Right renal cortex interstitium (tissue), 3 donors: ENCODE measurements at places on chromosomes 13 and 19. TPM values are rescaled to one million over a fixed set of nuclear protein-coding genes. Genes with fewer than 3 reads are reported as not detected.

The CCNA1 gene
- polyA plus RNA-seq, result 0.61 TPM

The UNC13A gene
- polyA plus RNA-seq, result 0.16 TPM

The C3 gene
- polyA plus RNA-seq, result 23.4 TPM

The KIR2DL1 gene
- polyA plus RNA-seq, result 0.10 TPM

The TEKTIP1 gene
- polyA plus RNA-seq, result 3.5 TPM

The MUC16 gene
- 0.06 TPM for polyA plus RNA-seq

The POU2F2 gene
- 0.72 TPM for polyA plus RNA-seq

The ZNF571 gene
- polyA plus RNA-seq, result 9.3 TPM

The LAIR1 gene
- polyA plus RNA-seq, result 3.7 TPM

- no peak for DNase-seq
Observed at GRCh38 chr13:94859278-94859691, 146.9 kb upstream of the SOX21 start.

DNA sequence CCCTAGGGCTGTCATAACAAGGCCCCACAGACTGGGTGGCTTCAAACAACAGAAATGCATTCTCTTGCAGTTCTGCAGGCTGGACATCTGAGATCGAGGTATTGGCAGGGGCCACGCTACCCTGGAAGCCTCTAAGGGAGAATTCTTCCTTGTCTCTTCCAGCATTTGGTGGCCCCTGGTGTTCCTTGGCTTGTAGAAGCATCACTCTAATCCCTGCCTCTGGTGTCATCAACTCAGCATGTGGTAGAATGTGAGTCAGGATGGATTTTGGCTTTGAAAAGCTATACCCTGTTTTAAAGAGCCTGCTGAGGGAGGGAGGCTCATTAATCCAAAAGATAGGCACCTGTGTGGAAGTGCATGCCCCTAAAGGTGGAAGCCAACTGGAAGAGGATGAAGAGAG lies 7.9 kb upstream of the GGACT start:
- no peak for DNase-seq

GRCh38 chr13:77001963-77002587 lies 10.2 kb downstream of the CLN5 start:
- no peak for DNase-seq

DNA sequence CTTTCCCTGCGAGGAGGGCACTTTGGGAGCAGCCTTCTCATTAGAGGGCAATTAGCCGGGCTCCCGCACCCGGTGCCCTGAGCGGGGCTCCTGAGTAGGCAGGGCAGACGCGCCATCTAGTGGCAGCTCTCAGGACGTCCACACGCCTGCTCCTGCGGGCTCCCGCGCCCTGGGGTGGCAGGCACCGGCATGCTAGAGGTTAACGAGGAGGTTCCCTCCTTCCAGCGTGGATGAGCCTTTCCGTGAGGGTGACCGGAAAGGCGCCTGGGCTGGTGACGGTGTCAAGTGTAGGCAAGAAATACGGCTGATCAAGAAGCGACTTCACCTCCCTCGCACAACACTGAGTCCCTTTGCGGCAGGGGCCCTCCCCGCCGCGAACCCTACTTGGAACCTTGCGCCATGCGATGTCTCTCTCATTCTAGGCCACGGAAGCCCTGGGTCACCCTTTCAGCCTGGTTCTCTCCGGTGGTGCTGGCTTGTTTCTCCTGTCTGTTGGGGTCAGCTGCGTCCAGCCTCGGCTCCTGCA lies 67.7 kb downstream of the ALOX5AP start:
- no peak for DNase-seq

- no peak for DNase-seq
Observed at GRCh38 chr13:112434032-112434431, 57.9 kb downstream of the SPACA7 start.

DNA sequence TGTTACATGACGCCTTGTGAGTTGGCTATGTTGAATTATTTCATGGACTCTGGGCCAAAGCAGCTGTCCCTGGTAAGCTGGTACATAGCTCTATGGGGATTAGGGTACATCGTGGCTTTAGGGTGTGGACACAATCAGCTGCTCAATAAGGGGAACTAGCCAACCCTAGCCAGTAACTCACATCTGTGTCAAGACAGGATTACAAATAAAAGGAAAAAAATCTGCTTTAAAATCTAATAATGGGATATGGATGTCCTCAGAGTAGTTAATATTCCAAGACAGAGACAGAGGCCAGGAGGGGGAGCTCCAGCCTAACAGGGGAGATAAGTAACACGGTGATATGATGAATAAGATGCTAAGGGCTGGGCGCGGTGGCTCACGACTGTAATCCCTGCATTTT lies 21.1 kb upstream of the ZNF766 start:
- DNase-seq, result no peak

GRCh38 chr19:43695985-43696704 lies 19.7 kb upstream of the IRGC start:
- DNase-seq, result no peak

DNA sequence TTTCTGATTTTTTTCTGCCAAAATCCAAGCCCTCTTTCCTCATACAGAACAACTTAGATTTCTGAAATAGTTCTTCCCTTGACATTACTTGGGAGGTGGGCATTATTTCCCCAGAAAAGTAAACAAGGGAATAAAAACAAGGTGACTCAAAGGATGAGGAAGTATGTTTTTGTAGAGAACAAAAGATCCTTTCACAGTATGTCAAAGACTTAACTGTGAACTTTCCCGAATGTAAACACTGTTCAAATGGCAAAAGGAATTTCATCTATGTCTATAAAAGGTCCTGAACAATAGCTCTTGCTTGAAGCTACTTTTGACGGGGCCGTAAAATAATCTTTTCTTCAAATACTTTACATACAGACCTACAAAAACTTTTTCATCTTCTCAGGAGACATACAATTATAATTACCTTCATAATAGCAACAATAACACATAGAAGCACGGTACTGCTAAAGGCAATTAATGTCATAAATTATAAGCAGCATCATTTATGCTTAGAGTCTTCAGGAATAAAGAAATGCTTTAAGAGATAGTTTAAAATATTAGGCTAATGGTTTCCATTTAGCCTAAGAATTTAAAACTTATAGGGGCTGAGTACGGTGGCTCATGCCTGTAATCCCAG lies 191.1 kb downstream of the RGCC start:
- DNase-seq, result no peak

DNA sequence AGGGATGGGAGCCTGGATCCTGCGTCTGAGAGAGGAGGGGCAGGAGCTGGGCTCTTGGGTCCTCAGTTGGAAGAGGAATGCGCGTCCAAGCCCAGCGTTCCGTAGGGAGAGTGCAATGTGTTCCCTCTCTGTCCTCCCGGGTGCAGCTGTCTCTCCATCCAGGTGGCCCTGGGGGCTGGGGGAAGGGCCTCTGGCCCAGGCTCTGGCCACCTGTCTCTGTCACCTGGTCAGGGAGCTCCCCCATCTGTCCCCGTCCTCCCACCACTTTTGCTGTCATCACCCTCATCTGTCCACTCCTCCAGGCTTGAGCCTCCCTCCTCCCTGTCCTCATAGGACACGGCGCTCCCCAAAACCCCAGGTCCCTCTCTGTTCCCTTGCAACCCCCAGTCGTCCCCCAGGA lies 3.7 kb upstream of the SBK2 start:
- DNase-seq, result no peak

DNA sequence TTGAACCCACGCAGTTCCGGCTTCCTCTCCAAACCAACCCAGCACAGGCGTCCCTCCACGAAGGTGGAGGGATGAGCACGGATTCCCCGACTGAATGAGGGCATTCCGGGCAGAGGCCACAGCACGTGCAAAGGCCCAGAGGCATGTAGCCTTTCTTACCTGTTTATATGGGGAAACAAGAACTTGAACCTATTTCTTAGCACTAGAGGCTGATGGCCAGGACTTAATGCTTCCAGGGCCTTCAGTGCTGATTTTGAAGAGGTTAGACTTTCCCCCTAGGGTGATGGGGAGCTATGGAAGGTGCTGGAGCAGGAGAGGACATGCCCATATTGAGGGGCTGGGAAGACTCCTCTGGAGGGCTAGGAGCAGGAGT lies 2.0 kb downstream of the MAST3 start:
- DNase-seq, result no peak

GRCh38 chr13:25608181-25608580 lies 236.4 kb downstream of the ATP8A2 start:
- DNase-seq, result peak; percentile 24

- no peak for DNase-seq
Observed at GRCh38 chr19:52941941-52942385, 18.7 kb upstream of the ZNF888 start.

- DNase-seq, result no peak
Observed at GRCh38 chr13:42873081-42873480, 91.7 kb downstream of the FAM216B start.

GRCh38 chr13:109785141-109785891 lies 1.1 kb downstream of the IRS2 start:
- DNase-seq, result no peak

- DNase-seq, result no peak
Observed at GRCh38 chr13:111668451-111668850, 348.0 kb downstream of the TEX29 start.

- no peak for DNase-seq
Observed at GRCh38 chr13:91053318-91054065, 294.0 kb upstream of the MIR17HG start.

DNA sequence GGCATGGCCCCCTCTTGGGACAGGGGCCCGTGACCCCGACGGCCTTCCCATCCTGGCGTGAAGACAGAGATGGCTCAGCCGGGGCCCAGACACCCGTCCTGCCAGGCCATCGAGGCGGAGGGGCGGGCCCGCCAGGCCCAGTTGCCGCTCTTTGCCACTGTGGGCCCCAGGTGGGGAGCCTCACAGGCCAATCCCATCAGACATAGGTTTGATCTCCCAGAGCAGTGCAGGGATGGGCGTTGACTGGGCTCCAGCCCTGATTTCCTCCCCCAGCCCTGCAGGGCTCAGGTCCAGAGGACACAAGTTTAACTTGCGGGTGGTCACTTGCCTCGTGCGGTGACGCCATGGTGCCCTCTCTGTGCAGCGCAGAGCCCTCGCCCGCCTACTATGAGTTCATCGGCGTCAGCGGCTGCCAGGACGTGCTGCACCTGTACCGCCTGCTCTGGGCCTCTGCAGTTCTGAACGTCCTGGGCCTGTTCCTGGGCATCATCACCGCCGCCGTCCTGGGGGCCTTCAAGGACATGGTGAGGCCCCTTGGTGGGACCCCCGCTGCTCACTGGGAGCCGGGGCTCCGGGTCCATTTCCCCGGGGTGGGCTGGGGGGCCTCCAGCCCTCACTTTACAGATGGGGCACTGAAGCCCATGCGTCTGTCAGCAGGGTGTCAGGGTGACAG lies 42.4 kb downstream of the TMEM255B start:
- DNase-seq, result no peak

GRCh38 chr19:2282062-2282861 lies at the start of gene PEAK3:
PEAK3 (minus strand) TSS chr19:2282175; CDS start chr19:2280931, 1,244 bp downstream.
- DNase-seq, result no peak

- DNase-seq, result no peak
Observed at GRCh38 chr19:15239337-15239949, 7.2 kb upstream of the EPHX3 start.

- DNase-seq, result no peak
Observed at GRCh38 chr19:3653865-3654513, 27.4 kb upstream of the CACTIN start.

- DNase-seq, result no peak
Observed at GRCh38 chr13:101691341-101691860, 238.9 kb downstream of the ITGBL1 start.

- DNase-seq, result no peak
Observed at GRCh38 chr19:55619286-55619685, 5.1 kb downstream of the ZNF784 start.

- DNase-seq, result no peak
Observed at GRCh38 chr19:49807904-49808675, 5.0 kb downstream of the FUZ start.

DNA sequence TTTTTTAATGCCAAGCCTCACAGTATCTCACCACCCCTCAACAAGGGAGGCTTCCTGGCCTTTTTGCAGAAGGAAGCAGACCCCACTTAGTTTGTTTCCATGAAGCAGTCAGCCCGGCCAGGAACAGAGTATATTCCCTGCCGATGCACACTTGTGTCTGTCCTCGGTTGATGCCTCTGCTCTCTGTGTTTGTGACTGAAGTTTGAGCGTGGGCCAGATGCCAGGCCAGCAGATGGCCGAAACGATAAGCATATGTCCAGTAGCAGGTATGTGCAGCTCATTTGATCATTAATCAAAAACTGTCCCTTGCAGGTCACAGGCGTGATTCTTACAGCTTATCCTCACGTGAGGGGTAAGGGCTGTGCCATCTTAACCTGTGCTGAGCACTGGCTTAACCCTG lies 144.0 kb downstream of the IRS2 start:
- no peak for DNase-seq

- DNase-seq, result no peak
Observed at GRCh38 chr19:49231804-49232203, 74.2 kb downstream of the TRPM4 start.

DNA sequence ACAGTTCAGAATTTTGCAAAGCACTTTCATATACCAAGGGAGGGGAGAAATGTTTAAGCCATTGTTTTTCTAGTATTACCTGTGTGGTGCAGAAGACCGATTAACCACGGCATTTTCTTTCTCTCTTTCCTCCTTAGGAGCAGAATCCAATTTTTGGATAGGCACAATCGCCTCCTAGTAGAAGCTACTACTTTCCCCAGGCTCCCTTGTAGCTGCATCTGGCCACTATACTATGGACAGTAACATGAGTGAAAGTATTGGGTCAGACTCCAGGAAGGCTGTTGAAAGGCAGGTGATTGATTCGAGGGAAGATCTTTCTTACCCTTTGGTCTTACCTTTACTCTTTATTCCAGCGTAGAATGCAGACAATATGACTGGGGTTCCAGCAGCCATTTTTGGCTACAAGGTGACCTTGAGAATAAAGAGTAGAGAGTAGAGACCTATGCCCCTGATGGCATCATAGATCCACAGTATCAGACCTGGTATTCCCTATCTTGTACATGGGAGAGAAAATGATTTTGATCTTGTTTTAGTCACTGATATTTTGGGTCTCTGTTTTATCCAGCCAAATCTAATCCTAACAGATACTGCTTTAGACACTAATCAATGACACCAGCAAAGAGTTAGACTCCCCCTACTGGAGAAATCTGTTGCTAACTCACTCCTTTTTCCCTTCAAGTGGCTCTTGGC lies 77.0 kb downstream of the LRRC63 start:
- no peak for DNase-seq

GRCh38 chr13:112733112-112733511 lies 43.3 kb downstream of the ATP11A start:
- DNase-seq, result no peak
